CD4-positive, CD25-positive, alpha-beta regulatory T cell (primary cell): ENCODE measurements at places on chromosomes 7 and 10. TPM values are rescaled to one million over a fixed set of nuclear protein-coding genes. Genes with fewer than 3 reads are reported as not detected.

DNA sequence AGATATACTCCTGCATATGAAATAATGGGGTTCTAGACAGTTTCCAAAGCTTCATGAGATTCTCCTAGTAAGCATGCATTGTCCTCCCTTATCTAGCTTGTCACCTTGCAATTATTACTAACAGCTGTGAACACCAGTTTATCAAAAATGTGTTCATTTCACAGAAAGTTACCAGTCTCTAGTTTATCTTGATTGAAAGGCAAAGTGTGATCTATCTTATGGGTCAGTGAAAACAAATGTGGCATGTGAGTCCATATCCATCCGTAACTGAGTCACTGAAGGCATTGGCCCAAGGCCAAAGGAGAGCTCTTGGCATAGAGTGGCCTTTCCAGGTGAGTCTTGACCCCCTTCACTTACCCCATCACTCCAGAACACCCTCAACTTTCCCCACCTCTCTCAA lies 53.2 kb downstream of the GSAP start:
- no peak for DNase-seq

DNA sequence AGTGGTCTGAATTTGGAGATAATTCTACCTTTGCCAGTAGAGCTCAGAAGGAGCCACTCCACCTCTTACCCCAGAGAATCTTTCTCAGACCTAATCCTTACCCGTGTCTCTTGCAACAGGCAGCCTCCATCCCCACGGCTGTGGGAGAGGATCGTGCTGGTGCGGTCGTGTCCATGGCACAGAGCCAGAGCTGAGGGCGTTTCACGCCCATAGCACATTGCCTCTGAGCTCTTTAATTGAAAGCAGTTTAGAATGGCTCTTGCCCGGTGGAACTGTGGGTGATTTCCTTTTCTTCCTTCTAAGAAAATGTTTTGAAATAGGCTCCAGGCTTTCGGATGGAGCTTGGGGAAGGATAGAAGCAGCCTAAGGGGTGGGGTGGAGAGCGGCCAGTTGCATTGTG lies 41.5 kb downstream of the PRF1 start:
- no peak for DNase-seq

GRCh38 chr7:70068531-70068930 lies 470.3 kb downstream of the AUTS2 start:
- no peak for DNase-seq

GRCh38 chr7:70542750-70543376 lies 589.1 kb upstream of the GALNT17 start:
- DNase-seq: no peak

DNA sequence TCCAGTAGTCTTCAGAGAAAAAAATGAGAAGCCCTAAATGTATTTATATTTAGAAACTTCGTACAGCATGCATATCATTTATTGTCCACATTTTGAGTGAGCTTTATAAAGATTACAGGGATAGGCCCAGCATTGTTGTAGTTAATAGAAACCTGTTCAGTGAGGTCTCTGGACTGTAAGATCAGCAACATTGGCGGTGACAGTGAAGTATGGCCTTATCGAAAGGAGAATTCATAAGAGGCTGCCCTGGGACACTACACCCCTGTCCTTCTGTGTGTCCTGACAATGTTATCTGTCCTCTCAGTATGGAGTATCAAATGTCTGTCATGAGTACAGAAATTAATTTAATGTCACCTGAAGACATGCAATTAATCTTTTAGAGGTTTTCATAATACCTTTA lies 57.2 kb downstream of the SHH start:
- DNase-seq: no peak

- DNase-seq: no peak
These were observed 234.8 kb downstream of the PHTF2 start for GRCh38 chr7:78033410-78033809.

DNA sequence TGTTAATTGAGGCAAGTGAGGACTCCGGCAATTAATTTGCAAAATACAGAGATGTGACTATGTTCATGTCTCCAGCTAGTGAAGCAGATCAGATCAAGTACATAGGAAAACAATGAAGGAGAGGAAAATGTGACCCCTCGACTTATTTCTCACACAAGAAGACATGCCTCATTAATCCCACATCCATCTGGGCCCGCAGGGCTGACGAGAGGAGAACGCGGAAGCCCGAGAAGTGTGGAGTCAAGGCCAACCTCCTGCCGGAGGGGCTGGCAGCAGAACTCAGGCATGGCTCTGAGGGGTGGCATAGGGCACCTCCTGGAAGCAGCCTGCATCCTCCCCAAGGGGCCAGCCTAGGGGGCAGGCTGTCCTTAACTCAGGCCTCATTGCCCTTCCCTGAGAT lies 54.4 kb downstream of the ZNF503 start:
- DNase-seq: no peak

DNA sequence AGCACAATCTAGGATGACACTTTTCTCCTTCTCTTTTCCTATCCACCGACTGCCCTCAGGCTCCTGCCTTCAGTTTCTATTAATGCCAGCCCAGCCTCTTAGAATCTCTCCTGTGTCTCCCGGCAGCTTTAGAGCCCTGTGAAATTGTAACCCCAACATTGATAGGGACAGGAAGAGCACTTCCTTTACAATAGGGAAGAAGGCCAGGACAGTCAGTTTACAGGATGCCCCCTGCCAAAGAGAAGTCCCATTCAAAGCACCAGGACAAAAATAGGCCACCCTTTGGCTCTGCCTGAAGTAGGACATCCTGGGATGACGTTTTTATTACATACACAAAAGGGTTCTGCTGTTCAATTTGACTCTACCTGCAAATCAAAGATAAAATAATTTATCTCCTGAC lies 64.7 kb upstream of the ANK3 start:
- DNase-seq: no peak

DNA sequence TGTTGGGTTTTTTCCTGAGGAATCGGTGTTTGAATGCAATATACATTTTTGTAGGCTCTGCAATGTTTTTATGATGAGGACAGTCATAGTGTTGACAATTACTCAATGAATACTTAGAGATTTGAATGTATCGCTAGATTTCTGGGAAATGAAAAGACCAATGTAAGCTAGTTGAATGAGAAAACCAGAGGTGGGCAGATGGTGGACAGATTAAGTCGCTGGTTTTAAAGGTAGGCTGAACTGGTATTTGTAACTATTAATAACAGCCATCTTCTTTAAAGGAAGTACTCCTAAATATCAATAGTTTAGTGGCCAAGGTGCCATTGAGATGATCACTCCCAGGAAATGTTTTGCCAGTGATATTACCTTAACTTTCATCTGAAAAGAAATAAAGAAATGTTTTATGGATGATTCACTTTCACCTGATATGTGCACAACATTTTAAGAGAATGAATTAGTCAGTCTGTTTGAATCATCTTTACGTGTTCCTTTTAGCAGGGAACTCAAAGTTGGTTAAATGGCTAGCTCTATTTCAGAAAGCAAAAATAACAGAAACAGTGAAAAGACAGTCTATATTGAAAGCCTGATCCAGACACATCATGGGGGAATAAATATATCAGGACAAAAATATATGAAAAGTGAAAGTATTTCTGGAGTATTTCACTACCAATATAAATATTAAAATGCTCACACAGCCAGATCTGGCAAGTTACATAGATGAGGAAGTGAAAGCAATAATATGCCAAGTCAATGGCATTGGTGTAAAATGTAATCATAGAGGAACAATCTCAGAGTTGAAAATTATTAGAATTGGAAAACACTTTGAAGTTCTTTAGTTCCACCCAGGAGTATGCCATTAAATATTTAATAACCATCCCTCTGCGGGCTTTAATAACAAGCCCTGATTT lies 20.7 kb downstream of the MET start:
- DNase-seq: no peak

DNA sequence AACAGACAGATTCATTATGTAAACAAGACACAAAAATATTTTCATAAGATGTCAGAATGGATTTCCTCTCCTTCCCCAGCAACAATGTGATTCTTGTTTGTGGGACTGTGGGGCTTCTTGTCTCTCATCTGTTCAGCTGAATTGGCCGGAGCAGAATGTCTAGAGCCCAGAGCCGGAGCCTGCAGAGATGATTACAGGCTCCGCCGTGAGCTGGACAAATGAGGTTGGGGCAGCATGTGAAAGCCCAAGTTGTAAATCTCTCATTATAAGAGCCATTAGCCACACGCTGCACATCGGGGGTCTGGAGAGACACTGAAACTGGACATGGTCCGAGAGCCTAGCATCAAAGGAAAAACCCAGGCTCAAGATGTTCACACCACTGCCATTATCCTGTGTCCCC lies 137.0 kb upstream of the ADAM12 start:
- DNase-seq: no peak

GRCh38 chr10:44761076-44761475 lies 150.1 kb upstream of the TMEM72 start:
- no peak for DNase-seq

- DNase-seq: no peak
These were observed 66.1 kb upstream of the JCAD start for GRCh38 chr10:30125496-30125895.

DNA sequence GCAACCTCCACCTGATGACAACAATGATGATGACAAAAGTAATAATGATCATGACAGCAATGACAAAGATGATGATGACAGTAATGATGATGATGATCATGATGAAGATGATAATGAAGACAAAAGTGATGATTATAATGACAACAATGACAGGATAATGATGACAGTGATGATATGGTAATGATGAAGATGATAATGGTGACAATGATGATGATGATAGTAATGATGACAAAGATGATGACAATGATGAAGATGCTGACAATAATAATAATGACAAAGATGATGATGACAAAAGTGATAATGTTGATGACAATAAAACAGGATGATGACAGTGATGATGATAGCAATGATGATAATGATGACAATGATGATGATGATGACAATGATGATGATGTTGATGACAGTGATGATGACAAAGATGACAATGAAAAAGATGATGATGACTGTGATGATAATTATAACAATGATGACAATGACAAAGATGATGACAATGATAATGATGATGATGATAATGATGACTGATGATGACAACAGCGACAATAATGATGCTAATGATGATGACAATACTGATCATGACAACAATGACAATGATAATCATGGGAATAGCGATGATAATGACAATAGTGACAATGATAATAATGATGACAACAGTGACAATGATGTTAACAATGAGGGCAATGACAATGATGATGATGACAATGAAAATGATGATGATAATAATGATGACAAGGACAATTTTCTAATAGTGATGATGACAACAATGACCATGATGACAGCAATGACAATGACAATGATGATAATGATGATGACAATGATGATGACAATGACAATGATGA lies 1106.5 kb upstream of the AUTS2 start:
- DNase-seq: no peak

GRCh38 chr7:20642166-20642565 lies 26.7 kb downstream of the ABCB5 start:
- DNase-seq: no peak

DNA sequence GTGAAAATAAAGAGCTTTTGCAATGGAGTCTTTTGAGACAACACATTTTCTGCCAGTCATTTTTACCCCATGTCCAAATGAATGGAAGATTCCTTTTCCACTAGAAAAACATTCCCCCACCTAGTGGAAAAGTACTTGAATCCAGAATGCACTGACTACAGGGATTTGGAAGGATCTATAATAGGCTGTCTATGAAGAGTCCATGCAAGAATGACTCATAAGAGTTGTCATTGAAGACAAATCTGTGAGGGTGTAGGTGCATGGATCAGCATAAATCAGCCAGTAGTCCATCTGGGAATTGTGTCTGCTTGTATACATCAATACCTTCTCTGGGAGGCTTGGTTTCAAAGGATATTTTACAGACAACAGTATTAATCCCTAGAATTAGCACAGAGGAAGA lies 32.5 kb upstream of the TRUB1 start:
- DNase-seq: no peak

DNA sequence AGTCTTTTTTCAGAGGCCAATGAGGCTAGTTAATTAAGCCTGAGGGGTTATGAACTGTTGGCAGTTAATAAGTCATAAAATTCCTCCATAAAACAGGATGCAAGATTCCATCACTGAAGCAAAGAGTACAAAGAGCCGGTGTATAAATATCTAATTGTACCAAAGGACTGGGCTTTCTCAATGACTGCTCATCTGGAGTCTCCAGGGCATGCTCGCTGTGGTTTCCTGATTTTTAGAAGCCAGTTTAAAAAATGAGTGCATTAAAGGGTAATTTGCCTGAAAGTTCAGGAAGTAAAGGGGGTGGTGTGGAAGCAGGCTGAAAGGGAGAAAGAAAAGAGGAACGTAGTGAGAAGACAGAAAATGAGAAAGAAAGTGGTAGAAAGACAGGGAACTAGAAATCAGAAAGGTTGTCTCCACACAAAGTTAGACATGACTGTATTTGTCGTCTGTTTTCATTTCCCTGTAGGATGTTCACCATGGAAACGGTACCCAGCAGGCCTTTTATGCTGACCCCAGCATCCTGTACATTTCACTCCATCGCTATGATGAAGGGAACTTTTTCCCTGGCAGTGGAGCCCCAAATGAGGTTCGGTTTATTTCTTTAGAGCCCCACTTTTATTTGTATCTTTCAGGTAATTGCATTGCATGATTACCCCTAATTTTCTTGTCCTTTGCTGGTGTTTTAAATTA lies 282.3 kb downstream of the TWIST1 start:
- no peak for DNase-seq

- DNase-seq: no peak
These were observed 21.0 kb upstream of the LRRC17 start for GRCh38 chr7:102891693-102892261.

DNA sequence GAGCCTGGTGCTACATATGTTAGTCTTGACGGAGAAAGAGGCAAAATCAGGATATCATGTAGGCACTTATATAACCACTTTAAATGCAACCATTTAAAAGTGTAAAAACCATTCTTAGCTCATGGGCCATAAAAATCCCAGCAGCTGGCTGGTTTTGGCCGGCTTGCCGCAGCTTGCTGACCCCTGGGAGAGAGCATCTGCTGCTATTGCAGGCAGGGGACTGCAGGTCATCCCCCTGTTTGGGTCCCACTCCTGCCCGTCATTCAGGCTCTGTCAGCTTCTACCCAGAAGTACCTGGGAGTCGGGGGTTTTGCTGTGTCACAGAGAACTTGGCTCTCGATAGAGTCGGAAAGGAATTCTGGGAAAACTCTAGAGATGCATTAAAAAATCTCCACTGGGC lies 187.4 kb downstream of the CUX1 start:
- DNase-seq: no peak

- DNase-seq: no peak
These were observed 3.8 kb downstream of the VPS41 start for GRCh38 chr7:38905056-38905759.

- DNase-seq: no peak
These were observed 10.2 kb downstream of the WDR11 start for GRCh38 chr10:120861178-120861855.

Gene SKAP2
- 23.4 TPM for total RNA-seq

Gene OR2A7
- total RNA-seq: 6.0 TPM

Gene DIP2C
- 4.1 TPM for total RNA-seq

Gene DGKI
- not detected for total RNA-seq
